ENCODE measurements at places on chromosomes 4 and X.

DNA sequence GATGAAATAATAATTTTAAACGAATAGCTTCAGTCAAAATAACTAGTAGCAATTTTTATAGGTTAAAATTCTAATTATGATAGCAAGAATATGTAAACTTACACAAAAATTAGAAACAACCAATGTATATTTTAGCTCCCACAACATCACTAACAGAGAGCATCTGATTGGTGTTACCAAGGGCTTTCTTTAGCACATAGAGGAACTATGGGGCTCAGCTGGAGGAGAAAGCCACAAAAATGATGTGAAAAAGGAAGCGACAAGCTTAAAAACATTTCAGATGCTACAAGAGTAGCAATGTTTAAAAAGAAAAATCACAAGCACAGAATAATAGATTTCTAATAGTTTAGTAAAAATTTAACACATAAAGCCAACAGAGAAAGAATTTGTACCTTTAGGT, 56.3 kb downstream of the ATP8A1 start:
- no peak for DNase-seq

- DNase-seq, result peak; percentile 58
Observed at GRCh38 chrX:102515975-102516941, at the start of gene TMSB15A. TSS of gene TMSB15A (minus strand) at chrX:102516739.

DNA sequence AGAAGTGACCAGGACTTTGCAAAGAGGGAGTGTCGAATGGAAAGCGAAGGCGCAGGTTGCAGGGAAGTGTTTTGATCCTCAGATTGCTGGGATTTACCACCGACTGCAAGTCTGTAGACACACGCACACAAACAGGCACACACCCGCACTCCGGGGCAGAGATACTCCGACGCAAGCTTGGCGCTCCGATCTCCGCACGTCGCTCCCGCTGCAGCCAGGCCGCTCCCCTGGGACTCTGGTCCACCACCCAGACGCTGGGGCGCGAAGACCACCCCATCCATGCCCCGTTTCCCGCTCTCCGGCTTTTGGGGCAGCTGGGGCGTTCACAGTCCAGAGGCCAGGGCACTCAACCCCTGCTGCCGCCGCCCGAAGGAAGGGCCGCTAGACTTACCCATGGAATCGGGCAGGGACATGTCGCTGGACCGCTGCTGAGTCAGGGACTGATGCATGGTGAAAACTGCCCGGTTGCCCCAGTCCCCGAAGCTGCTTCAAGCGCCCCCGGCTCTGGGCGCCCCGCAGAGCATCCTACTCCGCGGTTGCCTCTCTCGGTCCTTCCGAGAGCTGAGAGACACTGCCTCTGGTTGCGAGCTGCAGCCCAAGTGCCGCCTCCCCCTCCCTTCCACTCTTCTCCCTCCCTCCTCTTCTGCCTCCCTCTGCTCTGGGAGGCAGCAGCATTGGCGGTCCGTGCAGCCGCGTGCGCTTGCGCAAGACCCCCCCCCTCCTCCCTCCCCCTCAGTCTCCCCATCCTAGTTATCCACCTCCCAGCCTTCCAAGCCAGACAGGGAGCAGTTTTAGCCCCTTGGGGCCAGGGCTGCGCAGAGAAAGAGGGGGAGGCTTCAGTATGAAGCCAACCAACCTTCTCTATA, at the start of gene TMEM255A:
Gene TMEM255A (minus strand): TSS at position 601 of the 866 bp plus-strand sequence. CDS start 152 bp downstream, at position 449.
- DNase-seq, result no peak

GRCh38 chr4:960636-961350, 12.6 kb downstream of the DGKQ start:
- DNase-seq, result no peak

DNA sequence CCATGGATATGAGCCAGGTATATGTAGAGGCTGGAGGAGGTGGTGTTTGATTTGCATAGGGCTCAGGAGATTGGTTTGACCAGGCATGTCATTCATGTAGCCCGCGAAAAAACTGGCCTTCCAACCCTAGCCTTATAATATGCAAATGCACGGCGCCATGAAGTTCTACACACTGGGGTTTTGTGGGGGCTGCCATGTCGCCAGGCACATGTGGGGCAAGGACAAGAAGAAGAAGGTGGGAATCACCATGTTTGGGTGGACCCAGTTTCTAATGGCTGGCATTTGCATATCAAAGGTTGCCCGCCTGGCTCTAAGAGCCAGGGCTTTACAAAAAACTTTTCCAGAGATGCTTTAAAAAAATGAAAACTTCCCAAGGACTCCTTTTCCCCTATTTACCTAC, 1251.0 kb downstream of the PCDH18 start:
- DNase-seq, result no peak

DNA sequence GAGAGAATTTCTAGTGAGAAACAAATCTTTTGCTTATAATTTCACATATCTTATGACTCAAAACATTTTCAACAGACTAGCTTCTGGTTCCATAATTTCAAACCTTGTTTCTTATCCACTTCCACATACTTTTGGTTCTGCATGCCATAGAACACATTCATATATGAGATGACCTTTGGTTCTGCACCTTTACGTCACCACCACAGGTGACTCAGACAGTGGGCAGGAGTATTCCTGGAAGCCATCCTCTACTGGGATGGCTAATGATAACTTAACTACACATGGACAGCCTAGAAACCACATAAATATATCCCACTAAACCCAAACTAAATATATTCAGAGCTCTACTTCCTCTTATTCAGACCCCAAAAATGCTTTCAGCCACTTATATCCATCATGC, 133.3 kb downstream of the DCK start:
- DNase-seq, result no peak

GRCh38 chr4:44447563-44448504, 775 bp downstream of the KCTD8 start:
- no peak for DNase-seq

DNA sequence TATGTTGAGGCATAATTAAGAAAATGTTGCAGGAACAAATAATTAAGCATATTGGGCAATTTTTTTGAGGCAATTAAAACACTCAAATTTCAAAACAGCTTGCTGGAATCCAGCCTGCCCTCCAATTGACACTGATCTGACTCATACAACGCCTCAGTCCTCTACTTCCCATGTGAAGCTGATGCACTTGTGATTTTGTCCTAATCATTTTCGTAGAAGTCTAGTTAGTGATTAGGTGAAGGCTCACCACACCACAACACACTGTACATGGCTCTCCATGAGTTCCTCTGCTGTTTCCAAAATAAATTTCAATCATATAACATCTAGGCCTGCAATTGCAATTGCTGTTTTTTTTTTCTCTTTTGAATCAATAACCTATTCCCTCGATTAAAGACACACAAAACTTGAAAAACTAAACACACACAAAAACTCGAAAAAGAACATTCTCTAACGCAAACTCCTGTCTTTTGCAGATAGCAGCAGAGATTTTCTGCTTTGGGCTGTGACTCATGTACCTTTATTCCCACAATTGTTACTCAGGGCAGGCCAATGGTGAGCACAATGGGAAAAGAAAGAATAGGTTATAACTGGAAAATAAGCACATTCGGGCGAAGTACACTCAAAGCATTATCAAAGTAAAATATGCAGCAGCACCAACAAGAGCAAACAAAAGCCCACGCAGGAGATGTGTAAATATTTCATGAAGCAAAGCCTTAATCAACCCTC, 1.7 kb downstream of the GPRIN3 start:
- DNase-seq, result no peak

GRCh38 chrX:129759576-129760061, 20.1 kb upstream of the SASH3 start:
- DNase-seq, result no peak

Measured in skin of body (tissue), 3 donors.